ENCODE measurements at places on chromosomes 11 and 22. TPM values are rescaled to one million over a fixed set of nuclear protein-coding genes. Genes with fewer than 3 reads are reported as not detected.

MADD gene
- total RNA-seq, result 58.2 TPM

RANGAP1 gene
- total RNA-seq, result 156 TPM

VSIG2 gene
- total RNA-seq, result 0.34 TPM

DNA sequence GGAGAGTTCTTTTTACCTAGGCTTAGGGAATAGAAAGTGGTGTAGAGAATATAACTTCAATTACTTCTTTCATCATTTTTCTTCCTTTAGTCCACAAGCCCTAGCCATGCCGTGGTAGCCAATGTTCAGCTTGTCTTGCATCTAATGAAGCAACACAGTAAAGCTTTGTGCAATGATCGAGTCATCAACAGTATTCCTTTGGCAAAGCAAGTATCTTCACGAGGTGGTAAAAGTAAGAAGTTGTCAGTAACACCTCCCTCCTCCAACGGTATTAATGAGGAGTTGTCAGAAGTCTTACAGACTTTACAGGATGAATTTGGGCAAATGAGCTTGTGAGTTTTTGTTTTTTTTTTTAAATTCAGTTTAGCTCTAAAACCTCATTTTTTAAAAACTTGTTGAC lies 37.4 kb downstream of the CEP57 start:
- DNase-seq, result no peak

DNA sequence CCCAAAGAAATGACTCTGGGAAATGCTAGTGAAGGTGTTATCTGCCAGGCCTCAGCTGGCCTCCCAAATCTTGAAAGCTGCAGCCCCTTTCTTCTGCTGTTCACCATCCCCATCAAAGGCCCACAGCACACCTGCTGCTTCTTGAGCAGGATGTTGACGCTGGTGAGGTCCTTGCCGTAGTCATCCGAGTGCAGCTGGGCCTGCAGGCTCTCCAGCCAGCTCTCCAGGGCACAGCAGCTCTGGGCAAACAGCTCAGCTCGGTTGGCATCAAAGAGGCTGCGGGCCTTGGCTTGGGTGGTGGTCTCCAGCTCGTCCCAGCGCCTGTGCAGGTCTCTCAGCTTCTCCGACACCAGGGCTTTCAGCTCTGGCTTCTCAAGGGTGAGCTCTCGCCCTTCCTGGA lies 18.5 kb upstream of the RBM4B start:
- DNase-seq, result no peak

GRCh38 chr11:96257972-96258934 lies 84.7 kb downstream of the MAML2 start:
- peak; percentile 49 for DNase-seq

DNA sequence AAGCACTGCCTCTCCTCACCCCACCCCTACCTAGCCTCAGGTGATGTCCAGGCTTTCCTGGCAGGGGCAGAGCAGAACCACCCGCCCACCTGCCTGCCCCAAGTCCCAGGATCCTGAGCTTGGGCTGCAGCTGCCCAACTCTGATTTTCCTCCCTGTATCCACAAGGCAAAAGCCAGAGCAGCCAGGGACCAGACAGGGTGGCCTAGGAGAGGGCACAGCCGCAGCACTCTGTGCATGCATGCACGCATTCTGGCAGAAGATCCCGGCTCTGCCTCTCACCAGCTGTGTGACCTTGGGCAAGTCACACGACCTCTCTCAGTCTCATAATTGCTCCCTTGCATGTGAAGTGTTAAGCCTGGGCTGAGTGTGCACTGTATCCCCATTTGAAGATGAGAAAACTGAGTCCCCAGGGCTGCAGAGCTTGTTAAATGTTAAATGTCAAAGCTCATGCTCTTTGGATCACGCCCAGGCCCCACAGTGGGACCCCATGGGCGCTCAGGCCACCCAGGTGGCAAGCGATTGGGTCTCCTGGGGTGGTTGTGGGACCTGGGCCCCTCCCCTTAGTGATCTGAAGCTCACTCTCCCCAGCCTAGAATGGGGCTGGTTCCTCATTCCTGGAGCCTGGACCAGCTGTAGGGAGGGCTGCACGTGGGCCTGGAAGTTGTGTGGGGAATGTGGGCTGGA lies 2.8 kb upstream of the CARNS1 start:
- DNase-seq, result no peak

GRCh38 chr11:117273550-117274289 lies 17.4 kb upstream of the BACE1-AS start:
- no peak for DNase-seq

DNA sequence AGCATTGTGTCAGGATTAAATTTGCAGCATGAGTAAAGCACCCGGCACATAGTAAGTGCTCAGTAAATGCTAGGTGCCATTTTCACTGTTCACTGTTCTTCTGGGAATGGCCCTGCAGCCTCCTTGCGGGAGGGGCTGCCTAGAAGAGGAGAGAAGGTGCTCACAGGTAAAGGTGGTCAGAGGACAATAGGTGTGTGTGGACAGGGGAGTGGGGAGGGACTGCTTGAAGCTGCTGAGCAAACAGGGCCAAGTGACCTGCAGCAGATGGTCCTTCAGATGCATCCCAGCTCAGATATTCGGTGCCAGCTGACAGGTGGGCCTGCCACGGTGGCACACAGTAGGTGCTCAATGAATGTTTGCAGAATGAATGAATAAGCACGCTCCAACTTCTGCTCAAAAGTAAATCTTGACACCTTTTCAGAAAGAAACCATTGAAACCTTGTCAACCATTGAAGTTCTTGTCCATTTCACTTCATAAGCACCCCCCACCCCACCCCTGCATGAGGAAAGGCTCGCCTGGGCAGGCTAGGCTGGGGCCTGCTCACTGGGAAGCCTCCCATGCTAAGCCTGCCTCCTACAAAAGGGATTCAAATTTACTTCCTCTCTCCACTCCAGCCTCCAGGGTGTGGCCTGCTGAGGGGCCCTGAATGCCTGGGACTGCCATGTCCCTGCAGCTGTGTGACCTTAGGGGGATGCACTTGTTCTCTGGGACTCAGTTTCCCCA lies 1.6 kb downstream of the KIAA0930 start:
- DNase-seq, result no peak

DNA sequence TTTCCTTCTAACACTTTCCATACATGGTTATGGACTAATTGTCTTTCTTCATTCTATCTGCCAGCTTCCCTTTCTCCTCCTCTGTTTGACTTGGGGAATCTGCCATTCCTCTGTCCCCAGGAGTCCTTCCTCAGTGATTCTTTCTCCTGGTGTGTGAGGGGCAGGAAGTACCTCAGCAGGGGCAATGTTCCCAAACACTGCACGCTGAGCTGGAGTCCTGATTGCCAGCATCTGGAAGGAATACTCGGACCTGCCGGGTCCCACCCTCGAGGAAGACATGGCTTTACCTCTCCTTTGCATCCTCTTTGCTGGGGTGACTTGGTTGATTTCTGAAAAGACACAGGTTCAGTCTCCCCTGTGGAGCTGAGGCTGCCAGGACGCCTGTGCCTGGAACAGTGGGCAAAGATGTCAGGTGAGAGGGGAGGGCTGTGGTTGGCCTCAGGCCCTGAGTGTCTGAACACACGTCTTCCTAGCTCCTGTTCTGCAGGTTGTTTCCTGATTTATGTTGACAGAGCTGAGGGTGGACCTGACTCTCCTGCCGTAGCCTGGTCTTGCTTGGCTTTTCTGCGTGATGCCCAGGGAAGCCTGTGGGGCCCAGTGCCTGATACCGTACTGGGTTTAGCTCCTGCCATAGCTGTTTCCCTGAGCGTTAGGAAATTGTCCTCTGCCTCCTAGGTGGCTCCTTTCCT lies 4.3 kb downstream of the COX8A start:
- DNase-seq, result no peak

GRCh38 chr22:37752189-37753087 lies 55.3 kb upstream of the GCAT start:
- no peak for DNase-seq

All from activated CD4-positive, alpha-beta memory T cell treated with anti-CD3 and anti-CD28 coated beads for 36 hours (primary cell).